ENCODE measurements at places on chromosomes 1 and 21.
A peak's percentile ranks its signal among the peaks of the same experiment; 100 is the strongest.

DNA sequence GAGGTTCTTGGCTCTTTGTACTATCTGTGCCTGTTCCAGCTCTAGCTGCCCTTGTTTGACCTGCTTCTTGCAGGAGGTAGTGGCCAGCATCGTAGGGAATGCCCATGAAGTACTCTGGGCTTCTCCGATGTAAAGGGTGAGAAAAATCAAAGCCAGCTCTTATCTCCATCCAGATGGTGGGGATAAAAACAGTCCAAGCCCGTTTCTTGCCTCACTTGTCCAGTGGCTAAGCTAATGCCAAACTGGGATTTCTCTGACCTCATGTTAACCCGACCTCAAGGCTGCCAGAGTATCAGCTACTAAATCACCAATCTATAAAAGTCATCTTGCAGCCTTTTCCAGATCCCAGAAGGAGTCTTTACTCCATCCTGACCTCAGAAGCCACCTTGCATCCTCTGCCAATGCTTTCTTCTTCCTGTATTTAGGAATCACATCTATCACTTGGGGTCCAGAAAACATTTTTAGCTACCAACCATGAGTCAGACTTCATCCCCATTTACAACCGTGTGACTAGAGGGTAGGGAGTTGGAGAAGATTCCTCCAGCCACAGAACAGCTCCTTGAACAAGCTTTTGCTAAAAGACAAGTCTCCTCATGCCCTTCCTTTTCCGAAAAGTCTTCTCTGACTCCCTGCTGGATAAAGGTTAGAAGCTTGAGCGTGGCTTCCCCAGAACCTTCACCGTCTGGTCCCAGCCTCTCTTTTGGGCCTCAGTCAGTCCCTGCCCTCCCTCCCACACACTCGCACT lies 35.9 kb downstream of the KCNC4 start:
- peak; percentile 25 for DNase-seq

GRCh38 chr21:37564924-37565529 lies 198.5 kb downstream of the DYRK1A start:
- DNase-seq: no peak

GRCh38 chr1:201828217-201828819 lies 639 bp upstream of the IPO9 start:
- no peak for DNase-seq

DNA sequence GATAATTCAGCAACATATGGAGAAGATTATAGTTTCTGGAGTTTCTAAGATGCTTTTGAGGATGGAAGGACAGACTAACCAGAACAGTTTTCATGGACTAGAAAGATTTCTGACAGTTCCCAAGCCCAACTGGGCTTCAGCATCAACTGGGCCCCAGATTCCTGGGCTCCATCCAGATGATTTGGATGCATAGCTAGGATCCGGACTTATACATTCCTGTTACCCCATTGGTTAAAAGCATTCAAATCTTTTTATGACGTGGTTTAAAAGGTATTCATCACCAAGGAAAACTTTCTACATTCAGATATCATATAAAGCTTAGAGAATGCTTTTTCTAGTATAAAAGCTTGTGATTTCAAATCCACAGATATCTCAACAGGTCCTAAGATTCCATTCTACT lies 29.7 kb downstream of the TSHB start:
- no peak for DNase-seq

- DNase-seq: peak; percentile 1
These were observed 4.4 kb upstream of the BARHL2 start for GRCh38 chr1:90721210-90722194.

- no peak for DNase-seq
These were observed 66.1 kb downstream of the LGR6 start for GRCh38 chr1:202259705-202260104.

GRCh38 chr1:75014250-75014649 lies 119.9 kb upstream of the LHX8 start:
- no peak for DNase-seq

- no peak for DNase-seq
These were observed 7.3 kb downstream of the SLC44A3 start for GRCh38 chr1:94827434-94827833.

GRCh38 chr1:245448975-245449431 lies 294.2 kb downstream of the KIF26B start:
- DNase-seq: peak; percentile 12

GRCh38 chr1:79603843-79604242 lies 597.3 kb upstream of the ADGRL4 start:
- peak; percentile 43 for DNase-seq

GRCh38 chr21:44596068-44596725 lies 3.9 kb upstream of the KRTAP10-6 start:
- no peak for DNase-seq

- DNase-seq: no peak
These were observed 27.8 kb downstream of the FBXO28 start for GRCh38 chr1:224141693-224142092.

DNA sequence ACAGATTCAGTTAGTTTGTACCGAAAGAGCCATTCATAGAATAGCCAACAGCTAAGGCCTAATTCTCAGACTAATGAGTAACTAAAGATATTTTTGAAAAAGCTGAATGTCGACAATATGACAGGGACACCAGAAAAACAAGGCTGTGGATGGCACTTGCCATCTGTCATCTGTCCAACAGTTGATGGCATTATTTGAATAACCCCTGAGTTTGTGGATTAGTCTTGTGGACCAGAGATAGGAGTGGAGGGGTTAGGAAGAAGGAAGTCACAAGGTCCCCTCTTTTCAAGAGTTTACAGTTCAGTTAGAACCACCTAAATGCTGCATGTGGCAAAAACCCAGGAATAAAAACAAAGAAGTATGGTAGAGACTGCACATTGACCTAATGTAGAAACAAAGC lies 356.5 kb upstream of the DUSP10 start:
- DNase-seq: no peak

- DNase-seq: no peak
These were observed 75.3 kb downstream of the S1PR1 start for GRCh38 chr1:101312147-101312546.

- no peak for DNase-seq
These were observed 11.7 kb upstream of the PODN start for GRCh38 chr1:53050310-53050709.

- no peak for DNase-seq
These were observed 29.5 kb downstream of the TLCD4 start for GRCh38 chr1:95146637-95147036.

- DNase-seq: no peak
These were observed at the start of gene ARHGEF2 for GRCh38 chr1:155978325-155978972. Gene ARHGEF2 (minus strand): TSS chr1:155978547. CDS start chr1:155978427, 120 bp downstream.

GRCh38 chr21:31733551-31734149 lies 1.7 kb upstream of the SCAF4 start:
- no peak for DNase-seq

DNA sequence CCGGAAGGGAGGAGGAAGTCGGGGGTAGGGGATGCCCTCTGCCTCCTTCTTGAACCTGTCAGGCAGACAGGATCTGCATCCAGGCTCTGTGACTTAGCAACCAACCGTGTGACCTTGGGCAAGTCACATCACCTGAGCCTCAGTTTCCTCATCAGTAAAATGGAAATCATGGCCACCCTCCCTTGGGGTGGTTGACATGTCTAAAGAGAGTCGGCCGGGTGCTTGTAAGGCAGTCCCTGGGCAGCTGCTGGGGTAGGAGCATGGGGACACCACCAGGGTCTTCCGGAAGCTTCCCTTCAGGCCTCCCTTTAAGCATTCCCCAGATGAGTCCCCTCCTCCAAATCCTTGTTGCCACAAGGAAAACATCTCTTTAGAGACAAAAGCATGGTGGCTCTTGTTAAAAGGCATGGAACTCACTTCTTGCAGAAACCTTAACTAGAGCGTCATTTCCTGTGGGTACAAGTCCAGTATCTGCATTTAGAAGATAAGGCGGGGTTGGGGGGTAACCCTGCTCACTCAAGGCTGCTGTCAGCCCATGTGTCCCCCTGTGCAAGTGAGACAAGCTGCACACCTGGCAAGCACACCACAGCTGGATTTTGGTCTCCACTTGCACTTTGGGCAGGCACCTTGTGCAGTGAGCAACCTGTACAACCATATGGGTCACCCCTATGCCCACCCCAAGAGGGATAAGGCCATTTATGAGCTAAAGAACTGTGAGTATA lies 10.4 kb downstream of the CLCNKB start:
- no peak for DNase-seq

DNA sequence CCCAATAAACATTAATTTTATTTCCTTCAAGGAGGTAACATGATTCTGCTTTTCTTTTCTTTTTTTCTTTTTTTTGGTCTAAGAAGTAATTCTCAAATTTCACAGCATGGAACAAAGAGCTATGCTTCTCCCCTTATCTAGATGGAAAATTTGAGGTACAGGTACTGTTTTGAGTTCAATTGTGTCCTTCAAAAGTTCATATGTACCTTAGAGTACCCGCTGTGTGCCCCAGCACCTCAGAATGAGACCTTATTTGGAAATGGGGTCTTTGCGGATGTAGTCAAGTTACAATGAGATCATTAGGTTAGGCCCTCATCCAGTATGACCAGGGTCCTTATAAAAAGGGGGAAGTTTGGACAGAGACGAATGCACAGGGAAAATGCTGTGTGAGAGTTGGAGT lies 22.0 kb downstream of the ELAPOR1 start:
- DNase-seq: no peak

- DNase-seq: no peak
These were observed 124.3 kb downstream of the NOS1AP start for GRCh38 chr1:162193815-162194214.

GRCh38 chr1:8962812-8963530 lies 17.3 kb downstream of the CA6 start:
- DNase-seq: no peak

GRCh38 chr1:198934901-198935305 lies 296.1 kb downstream of the PTPRC start:
- DNase-seq: no peak

GRCh38 chr1:96538111-96538641 lies 183.4 kb upstream of the PTBP2 start:
- DNase-seq: no peak

DNA sequence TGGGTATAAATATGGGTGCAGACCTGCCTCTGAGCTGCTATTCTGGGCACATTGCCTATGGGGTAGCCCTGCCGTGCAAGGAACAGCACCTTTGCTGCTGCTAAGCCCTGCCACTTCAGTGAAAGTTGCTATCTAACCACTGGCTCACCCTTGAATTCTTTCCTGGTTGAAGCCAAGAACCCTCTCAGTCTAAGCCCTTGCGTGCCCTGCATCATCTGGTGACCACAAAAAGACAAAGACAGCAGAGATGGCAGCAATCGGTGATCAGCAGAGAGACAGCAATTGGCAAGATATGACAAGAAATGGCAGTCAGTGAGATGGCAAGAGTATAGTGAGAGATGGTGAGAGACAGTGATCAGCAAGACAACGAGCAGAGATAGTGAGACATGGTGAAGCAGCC lies 418.3 kb downstream of the MATN1 start:
- no peak for DNase-seq

DNA sequence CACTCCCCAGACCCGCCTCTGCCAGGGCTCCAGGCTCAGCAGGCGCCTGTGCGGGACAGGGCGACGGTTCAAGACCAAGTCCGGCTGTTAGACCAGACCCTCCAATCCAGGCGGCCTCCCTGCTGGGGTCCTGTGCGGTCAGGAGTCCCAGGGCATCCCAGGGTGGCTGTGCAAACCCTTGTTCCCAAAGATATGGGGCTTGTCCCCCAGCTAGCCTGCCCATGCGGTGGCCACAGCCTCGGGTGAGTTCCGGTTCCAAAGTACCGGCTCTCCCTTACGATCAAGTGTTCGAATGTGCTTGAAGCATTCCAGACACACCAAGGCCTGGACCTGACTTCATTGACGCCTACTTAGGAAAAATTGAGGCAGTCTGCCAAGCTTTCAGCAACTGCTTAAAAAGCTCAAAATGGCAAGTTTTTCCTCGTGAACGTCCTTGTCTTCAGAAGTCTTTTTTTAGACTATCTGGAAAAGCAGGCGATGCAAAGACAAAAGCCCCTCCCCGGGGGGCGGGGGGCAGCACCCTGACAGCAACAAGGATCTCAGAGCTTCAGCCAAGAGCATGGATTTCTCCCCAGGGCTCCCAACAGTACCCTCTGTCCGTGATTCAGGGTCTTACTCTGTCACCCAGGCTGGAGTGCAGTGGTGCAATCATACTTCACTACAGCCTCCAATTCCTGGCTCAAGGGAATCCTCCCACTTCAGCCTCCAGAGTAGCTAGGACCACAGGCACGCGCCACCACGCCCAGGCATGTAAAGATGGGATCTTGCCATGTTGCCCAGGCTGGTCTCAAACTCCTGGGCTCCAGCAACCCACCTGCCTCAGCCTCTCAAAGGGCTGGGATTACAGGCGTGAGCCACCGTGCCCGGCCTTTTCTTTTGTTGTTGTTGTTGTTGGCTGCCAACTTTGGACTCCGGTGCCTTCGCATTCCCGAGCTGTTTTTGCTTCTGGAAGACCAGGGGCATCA lies 2.3 kb downstream of the FAAP20 start:
- DNase-seq: peak; percentile 19

- DNase-seq: peak; percentile 84
These were observed 111.4 kb upstream of the ARTN start for GRCh38 chr1:43822040-43822690.

GRCh38 chr1:214404154-214404553 lies 123.2 kb downstream of the SMYD2 start:
- no peak for DNase-seq

GRCh38 chr1:82923931-82924330 lies 1075.0 kb downstream of the TTLL7 start:
- DNase-seq: no peak

DNA sequence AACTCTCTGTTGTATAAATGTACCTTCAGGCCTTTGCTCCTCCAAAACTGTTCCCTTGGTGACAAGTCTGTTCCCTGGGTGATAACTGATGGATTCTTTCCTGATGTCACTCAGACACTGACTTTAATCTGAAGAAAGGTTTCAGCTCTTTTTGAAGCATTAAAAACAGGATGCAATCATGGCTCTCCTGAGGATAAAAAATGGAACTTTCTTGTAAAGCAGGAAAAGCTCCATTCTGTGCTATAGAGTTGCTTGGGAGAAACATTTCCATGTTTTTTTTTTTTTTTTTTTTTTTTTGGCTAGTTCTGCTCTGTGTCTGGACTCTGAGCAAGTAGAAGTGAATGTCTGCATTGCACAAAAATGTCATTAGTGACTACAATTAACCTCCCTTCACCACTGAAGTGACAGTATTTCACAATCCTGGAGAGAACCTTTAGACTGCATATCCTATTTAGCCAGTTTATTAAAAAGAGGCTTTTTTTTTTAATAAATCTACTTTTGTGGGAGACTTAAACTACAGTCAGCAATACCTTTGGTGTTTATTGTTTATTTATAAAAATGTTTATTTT lies 101.7 kb upstream of the PRMT6 start:
- DNase-seq: no peak

- DNase-seq: no peak
These were observed 14.2 kb upstream of the LRRC8D start for GRCh38 chr1:89806616-89807015.

DNA sequence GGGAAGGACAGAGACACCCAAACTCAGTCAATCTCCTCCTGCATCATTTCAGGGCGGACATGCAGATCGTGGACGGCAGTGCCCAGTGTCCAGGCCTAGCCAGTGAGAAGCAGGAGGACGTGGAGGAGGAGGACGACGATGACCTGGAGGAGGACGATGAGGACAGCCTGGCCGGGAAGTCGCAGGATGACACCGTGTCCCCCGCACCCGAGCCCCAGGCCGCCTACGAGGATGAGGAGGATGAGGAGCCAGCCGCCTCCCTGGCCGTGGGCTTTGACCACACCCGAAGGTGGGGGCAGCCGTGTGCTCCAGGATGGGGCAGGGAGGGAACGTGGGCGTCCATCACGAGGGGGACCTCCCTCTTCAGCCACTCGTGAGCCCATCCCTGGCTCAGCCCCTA lies 23.6 kb upstream of the ARHGEF16 start:
- no peak for DNase-seq
